Stimulated activated CD8-positive, alpha-beta memory T cell treated with anti-CD3 and anti-CD28 coated beads, Interleukin-15, amount 100 ng/mL, for 1 hour (primary cell): ENCODE measurements at places on chromosomes 16 and 17.

- DNase-seq, result peak; percentile 2
These were observed at the start of gene PPM1E for GRCh38 chr17:58755577-58756245. PPM1E (plus strand) TSS chr17:58755854.

GRCh38 chr16:9186061-9186460 lies 94.6 kb downstream of the HAPSTR1 start:
- no peak for DNase-seq

- no peak for DNase-seq
These were observed 471.8 kb downstream of the MAF start for GRCh38 chr16:79128706-79129105.

GRCh38 chr16:84366208-84366607 lies 2.1 kb upstream of the ATP2C2 start:
- no peak for DNase-seq

GRCh38 chr17:3683054-3683511 lies 12.9 kb downstream of the P2RX5 start:
- DNase-seq, result peak; percentile 41

DNA sequence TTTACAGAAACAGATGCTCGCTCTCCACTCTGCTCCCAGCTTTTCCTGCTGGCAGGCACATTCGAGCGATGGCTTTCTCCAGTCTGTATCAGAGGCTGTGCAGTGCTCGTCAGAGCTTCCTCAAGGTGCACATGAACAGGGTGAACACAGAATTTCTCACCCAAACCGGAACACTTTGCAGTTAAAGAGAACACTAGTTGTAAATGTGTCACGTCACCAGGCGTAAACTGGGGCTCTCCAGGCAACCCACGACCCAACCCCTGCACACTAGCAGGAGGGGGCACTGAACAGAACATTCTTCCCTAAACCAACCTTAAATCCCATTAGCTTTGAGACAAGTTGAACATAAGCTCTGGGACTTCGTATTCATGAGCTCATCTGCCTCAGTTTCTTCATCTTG lies 119.0 kb downstream of the RMI2 start:
- DNase-seq, result no peak

GRCh38 chr16:18965555-18965954 lies 18.2 kb upstream of the TMC7 start:
- no peak for DNase-seq

DNA sequence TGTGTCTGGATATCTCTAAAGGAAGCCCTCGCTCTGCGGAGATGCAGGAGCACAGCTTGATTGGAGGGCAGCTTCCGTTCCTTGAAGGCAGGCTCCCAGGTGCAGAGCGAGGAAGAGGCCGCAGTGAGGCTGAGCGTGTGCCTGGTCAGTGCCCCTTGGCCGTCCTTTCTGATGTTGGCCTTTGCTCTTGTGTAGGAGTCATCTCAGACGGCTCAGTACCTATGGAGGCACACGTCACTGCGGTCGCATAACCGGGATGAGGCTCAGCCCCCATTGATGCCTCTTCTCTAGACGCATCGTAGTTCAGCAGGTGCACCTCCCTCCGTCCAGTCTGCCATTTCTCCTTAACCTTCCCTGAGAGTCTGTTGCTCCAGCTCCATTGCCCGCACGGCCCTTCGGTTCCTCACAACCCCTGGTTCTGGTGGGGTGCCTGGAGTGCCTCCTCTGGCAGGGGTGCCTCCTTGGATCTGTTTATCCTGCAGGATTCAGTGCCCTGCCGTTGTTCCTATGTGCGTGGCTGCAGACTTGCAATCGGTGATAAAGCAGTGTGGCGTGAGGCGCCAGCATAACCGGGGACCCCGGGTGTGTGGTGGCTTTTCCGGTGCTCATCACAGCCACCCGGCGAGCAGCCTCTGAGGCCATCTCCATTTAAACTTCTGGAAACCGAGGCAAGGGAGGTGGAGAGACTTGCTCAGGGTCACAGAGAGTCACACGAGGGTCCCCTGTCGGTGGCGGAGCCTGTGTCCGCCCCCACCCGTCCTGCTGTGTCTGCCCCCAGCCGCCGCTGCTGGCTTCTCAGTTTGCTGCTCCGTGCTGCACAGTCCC lies 188.8 kb upstream of the CHMP6 start:
- DNase-seq, result no peak

DNA sequence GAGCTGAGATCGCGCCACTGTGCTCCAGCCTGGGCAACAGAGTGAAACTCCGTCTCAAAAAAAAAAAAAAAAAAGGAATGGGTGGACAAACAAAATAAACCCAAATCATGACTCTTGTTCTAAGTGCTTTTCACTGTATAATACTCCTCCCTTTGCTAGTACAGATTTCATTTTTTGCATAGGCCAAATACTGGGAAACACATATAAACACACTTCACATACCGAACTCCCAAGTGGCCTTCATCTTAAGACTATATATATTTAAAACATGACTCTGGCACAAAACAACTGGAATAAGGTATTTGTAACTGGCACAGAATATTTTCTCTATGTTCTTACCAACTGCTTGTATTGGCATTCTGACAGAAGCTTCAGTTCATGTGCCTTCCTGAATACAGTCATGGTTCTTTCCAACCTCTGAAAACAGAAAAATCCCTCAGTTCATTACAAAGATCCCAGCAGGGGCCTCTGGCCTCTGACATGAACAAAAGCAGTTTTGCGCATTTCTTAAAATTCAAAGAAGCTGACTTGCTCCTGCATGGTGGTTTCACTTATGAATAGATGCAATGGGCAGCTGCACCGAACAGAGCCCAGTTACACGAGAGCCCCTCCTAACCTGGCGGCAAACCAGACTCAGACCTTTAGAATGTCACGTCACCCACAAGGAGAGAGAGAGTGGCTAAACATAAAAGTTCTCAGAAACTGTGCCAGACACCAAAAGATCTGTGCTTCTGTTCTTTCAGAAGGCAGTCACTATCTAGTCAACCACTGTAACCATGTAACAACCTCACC lies 19.1 kb upstream of the COPRS start:
- DNase-seq, result no peak

DNA sequence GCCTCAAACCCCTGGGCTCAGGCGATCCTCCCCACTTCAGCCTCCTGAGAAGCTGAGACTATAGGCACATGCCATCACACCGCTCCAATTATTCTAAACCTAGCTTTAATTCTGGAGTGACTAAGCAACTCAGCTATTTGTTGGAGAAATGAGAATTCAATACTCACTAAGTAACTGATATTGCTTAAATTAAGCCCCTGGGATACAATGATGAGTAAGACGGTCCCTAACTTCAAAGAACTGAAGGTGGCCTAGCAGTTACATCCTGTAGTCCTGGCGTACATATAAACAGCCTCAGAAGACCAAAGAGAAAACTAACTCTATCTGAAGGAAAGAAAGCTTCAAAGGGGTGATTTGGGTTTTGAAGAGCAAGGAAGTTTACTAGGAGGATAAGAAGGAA lies 25.0 kb downstream of the XPO6 start:
- DNase-seq, result no peak
